Hepatocyte (in vitro differentiated cells): ENCODE measurements at places on chromosomes 7 and 10. TPM values are rescaled to one million over a fixed set of nuclear protein-coding genes. Genes with fewer than 3 reads are reported as not detected.
A peak's percentile ranks its signal among the peaks of the same experiment; 100 is the strongest.

- no peak overlapping the region for H3K27ac ChIP-seq
- no peaks in the 10 kb centered on the region for H3K27me3 ChIP-seq
- H3K36me3 ChIP-seq, result no peaks in the 10 kb centered on the region
- no peak overlapping the region for H3K4me3 ChIP-seq
These were observed 126.5 kb downstream of the FANK1 start for GRCh38 chr10:126022841-126023240.

- no peaks in the 10 kb centered on the region for H3K4me1 ChIP-seq
- no peak for DNase-seq
- no peaks in the 10 kb centered on the region for H3K36me3 ChIP-seq
- no peaks in the 10 kb centered on the region for H3K27me3 ChIP-seq
- no peak overlapping the region for H3K4me3 ChIP-seq
These were observed 458.1 kb downstream of the RPS24 start for GRCh38 chr10:78491812-78492211.

DNA sequence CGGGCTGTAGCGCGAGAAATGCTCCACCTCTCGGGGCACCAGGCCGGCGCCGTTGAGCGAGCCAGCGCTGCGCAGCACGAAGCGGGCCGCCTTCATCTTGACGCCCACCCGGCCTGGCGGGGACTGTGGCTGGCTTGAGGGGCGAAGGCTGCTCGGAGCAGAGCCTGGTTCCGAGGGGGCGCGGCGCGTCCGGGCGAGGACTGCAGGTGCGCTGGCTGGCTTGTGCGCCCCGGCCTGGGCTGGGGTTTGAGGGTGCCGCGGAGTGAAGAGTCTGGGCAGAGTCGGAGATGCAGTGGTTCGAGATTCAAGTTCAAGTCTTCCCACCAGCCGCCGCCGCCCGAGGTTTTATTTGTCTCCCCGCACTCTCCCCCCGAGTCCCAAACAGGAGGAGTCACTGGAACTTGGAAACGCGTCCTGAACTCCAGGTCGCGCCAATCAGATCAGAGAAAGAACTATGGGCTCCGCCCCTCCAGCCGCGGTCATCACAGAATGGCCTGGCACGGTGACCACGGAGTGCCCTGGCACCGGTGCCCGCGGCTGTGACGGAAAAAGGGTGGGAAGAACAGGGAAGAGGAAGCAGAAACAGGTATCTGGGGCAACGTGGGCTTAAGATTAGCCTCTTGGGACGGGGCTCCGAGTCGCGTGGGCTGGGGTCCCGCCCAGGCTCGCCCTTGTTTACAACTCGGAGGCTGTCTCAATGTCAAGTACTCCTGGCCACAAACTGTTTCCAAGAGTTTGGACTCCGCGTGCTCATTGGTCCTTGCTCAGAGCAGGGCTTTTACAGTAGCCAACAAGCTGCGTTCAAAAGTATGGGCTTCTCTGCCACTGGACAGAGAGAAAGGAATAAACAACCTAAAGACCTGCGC lies at the start of gene PDK4:
Gene PDK4, minus strand, starts transcription at position 319 of the 866 bp plus-strand sequence. Its CDS starts 223 bp downstream, at position 96.
- peaks cover 5% of the 10 kb centered on the region for H3K4me1 ChIP-seq
- peak within 1 kb of the TSS; percentile 69 for H3K4me3 ChIP-seq
- peak within 1 kb of the TSS; percentile 80 for H3K27ac ChIP-seq
- no peaks in the 10 kb centered on the region for H3K27me3 ChIP-seq

GRCh38 chr10:82738592-82738991 lies 863.6 kb downstream of the NRG3 start:
- no peaks in the 10 kb centered on the region for H3K27me3 ChIP-seq
- DNase-seq, result no peak
- H3K27ac ChIP-seq, result no peak overlapping the region
- no peaks in the 10 kb centered on the region for H3K4me1 ChIP-seq

GRCh38 chr10:71331736-71332135 lies 12.7 kb downstream of the SLC29A3 start:
- no peaks in the 10 kb centered on the region for H3K36me3 ChIP-seq
- DNase-seq, result no peak
- no peaks in the 10 kb centered on the region for H3K27me3 ChIP-seq
- H3K27ac ChIP-seq, result no peak overlapping the region
- H3K4me1 ChIP-seq, result peaks cover 31% of the 10 kb centered on the region

The DYNC1I1 gene
- 2.5 and 4.6 TPM in 2 replicates for total RNA-seq

The GRID1 gene
- 0.24 and 0.37 TPM in 2 replicates for total RNA-seq

DNA sequence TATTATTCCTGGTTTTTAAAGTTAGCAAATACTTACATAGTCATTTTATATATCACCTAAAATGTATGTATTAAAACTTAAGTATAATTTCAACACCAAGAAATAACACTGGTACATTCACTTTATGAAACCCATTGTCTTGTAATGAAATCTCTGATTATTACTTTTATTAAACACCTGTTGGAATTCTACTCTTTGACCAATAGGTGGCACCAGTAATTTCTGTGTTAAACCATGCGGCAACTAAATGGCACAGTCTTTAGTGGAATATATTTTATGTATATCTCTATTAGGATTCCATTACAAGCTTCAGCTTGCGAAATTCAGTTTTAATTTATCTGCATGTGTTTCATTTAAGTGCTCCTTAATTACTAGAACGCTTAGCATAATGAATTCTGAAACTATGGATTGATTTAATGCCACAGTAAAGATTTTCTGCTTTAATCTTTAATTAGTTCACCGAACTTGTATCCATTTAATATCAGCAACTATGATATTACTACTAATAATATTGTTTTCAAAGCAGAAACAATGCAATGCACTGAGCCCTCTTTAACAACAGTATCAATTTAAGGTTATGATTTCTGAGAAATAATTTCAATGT lies 181.3 kb downstream of the MAGI2 start:
- H3K27me3 ChIP-seq, result no peaks in the 10 kb centered on the region
- no peak overlapping the region for H3K4me3 ChIP-seq
- H3K27ac ChIP-seq, result no peak overlapping the region

The PARD3 gene
- 59.7 TPM in 2 replicates for total RNA-seq

DNA sequence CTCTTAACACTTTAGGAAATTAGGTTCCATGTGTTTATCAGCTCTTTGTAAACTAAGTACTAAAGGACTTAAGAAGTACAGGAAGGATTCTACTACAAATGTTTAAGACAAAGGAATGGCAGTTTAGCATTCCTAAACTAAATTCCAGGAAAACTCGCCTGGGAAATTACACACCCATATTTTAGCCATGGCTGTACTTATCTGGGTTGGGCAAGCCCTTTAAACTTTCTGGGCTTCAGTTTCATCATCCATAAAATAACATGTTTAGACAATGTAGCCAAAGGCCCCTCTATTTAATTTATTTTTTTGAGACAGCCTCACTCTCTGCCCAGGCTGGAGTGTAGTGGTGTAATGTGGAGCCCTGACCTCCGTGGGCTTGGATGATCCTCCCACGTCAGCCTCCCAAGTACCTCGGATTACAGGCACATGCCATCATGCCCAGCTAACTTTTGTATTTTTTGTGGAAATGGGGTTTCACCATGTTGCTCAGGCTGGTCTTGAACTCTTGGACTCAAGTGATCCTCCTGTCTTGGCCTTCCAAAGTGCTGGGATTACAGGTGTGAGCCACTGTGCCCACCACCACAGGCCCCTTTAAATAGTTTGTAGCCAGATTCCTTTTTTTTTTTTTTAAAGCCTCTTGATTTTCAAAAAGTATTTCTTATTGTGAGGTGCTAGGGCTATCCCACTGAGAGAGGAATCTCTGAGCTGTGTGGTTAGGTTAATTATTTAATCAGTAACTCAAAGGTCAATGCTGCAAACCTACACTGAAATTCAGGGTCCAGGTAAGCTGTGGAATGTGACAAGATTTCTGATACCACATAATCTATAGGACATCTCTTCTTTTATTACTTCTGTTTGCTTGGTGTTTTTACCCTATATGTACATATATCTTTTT lies 32.1 kb downstream of the TMEM60 start:
- DNase-seq, result peak; percentile 13
- peak overlapping the region; percentile 78 for H3K27ac ChIP-seq
- no peaks in the 10 kb centered on the region for H3K27me3 ChIP-seq
- H3K4me3 ChIP-seq, result no peak overlapping the region
- H3K36me3 ChIP-seq, result no peaks in the 10 kb centered on the region

- no peaks in the 10 kb centered on the region for H3K36me3 ChIP-seq
- H3K27me3 ChIP-seq, result no peaks in the 10 kb centered on the region
- H3K4me1 ChIP-seq, result no peaks in the 10 kb centered on the region
- H3K27ac ChIP-seq, result no peak overlapping the region
- no peak for DNase-seq
- no peak overlapping the region for H3K4me3 ChIP-seq
These were observed 136.0 kb upstream of the WDR11 start for GRCh38 chr10:120715171-120715570.

The SUGCT gene
- total RNA-seq, result 6.0 and 12.0 TPM in 2 replicates

- peaks cover 32% of the 10 kb centered on the region for H3K4me1 ChIP-seq
- no peaks in the 10 kb centered on the region for H3K36me3 ChIP-seq
- H3K27me3 ChIP-seq, result no peaks in the 10 kb centered on the region
- H3K27ac ChIP-seq, result peak overlapping the region; percentile 96
- DNase-seq, result peak; percentile 68
- H3K4me3 ChIP-seq, result peak overlapping the region; percentile 42
These were observed 644 bp downstream of the PPP1R35 start for GRCh38 chr7:100435401-100436304.

GRCh38 chr10:129483430-129484010 lies 16.5 kb downstream of the MGMT start:
- no peaks in the 10 kb centered on the region for H3K27me3 ChIP-seq
- no peak overlapping the region for H3K27ac ChIP-seq
- H3K4me1 ChIP-seq, result no peaks in the 10 kb centered on the region
- H3K4me3 ChIP-seq, result no peak overlapping the region

- H3K27me3 ChIP-seq, result no peaks in the 10 kb centered on the region
- no peak overlapping the region for H3K4me3 ChIP-seq
- DNase-seq, result no peak
These were observed 39.9 kb upstream of the EGR2 start for GRCh38 chr10:62856021-62856420.

DNA sequence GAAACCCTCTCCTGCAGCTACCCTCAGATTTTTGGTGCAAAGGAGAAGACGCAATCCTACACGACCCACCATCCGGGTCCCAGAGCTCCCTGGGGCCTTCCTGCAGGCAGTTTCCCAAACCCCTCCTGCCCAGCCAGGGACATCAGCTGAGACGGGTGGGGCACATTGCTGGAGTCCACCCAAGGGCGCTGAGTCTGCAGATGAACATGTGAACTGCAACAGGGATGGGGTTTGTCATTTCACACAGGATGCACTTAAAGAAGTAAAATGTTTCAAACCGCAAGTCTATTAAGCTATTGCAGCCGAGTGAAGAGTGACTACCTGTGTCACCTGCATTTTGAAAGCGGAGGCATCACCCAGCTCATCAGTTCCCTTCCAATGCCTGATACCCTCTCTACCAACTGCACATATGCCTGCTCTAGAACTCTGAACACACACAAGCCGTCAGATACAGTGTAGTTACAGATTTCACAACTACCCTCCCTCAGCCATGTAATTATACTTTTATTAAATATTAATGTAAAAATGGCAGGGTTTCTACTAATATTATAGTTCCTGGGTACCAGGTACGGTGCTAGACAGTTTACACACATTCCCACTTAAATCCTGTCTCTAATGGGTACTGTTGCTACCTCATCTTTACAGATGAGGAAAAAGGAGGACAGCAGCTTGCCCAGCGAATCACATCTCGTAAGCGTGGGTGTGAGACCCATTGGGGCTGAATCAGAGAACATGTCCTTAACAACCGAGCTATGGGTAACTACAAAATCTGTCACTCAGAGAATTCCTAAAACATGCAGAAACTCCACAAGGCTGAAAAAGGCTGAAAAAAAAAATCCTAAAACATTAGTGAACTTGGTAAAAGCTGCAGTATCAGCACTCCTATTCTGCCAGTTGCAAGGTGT lies 71.2 kb downstream of the GRB10 start:
- no peaks in the 10 kb centered on the region for H3K36me3 ChIP-seq
- DNase-seq, result no peak

DNA sequence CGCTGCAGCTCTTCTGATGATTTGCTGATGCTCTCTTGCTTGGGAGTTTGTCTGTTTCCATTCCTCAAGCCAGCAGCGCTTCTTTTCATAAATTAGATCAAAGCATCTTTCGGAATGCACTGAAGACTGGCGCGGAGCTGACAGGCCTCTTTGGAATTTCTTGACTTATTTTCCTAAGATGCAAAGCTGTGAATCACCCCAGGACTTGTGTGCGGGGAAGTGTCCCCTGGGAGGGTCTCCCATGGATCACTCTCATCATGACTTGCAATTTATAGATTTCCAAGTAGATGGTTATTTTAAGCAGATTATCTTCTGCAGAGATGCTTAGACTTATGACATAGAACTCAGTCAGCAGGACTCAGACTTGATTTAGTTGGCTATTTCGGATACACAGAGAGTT lies 467.2 kb downstream of the TCERG1L start:
- H3K27me3 ChIP-seq, result no peaks in the 10 kb centered on the region
- no peak overlapping the region for H3K4me3 ChIP-seq
- no peak for DNase-seq
- no peaks in the 10 kb centered on the region for H3K4me1 ChIP-seq
- no peaks in the 10 kb centered on the region for H3K36me3 ChIP-seq

- no peak overlapping the region for H3K27ac ChIP-seq
These were observed 117.7 kb downstream of the ARHGAP21 start for GRCh38 chr10:24606021-24606420.

- DNase-seq, result peak; percentile 90
- H3K4me1 ChIP-seq, result peaks cover 8% of the 10 kb centered on the region
- no peak overlapping the region for H3K4me3 ChIP-seq
- H3K27me3 ChIP-seq, result no peaks in the 10 kb centered on the region
- H3K36me3 ChIP-seq, result no peaks in the 10 kb centered on the region
These were observed 2.8 kb downstream of the ASIC3 start for GRCh38 chr7:151051108-151051507.

GRCh38 chr10:13712837-13713581 lies 126.2 kb downstream of the PRPF18 start:
- H3K4me3 ChIP-seq, result no peak overlapping the region
- no peaks in the 10 kb centered on the region for H3K36me3 ChIP-seq
- no peak overlapping the region for H3K27ac ChIP-seq
- H3K4me1 ChIP-seq, result peaks cover 32% of the 10 kb centered on the region
- peak; percentile 36 for DNase-seq
